Prostate gland (tissue), 2 donors: ENCODE measurements at places on chromosomes 2 and 18.

GRCh38 chr2:194464964-194465638 is 1191.9 kb upstream of the SLC39A10 start:
- DNase-seq: no peak

DNA sequence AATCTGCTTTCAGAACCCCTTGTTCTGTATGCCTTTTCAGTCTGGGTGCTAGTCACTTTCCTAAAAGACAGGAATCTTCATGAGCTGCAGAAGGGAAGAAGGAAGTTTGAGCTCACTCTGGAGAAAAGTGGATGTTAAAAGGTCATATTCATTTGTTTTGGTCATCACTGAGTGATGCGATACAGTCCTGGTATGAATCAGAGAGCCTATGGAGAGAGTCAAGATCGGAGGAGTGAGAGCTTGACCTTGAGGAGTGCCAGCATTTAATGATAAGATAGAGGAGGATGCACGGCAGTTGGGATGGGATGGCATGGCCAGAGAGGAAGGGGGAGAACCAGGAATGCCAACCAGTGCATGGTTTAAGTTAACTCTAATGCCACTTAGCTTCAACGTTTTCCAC is 19.6 kb downstream of the USP39 start:
- no peak for DNase-seq

DNA sequence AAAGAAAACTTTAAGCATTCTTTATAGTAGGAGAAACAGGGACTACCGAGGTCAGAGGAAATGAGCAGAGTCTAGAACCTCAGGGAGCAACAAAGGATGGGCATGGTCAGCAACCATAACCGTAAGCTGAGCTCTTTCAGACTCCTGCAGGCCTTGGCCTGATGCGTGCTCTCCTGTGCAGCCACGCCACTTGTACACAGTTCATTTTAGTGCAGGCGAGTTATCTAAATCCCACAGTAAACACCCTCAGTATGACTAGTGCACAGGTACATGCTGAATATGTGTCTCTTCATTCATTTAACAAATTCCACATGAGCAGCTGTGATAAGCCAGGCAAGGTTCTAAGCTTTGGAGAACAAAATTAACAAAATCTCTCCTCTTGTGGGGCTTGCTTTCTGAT is 401.2 kb upstream of the RAB12 start:
- no peak for DNase-seq

DNA sequence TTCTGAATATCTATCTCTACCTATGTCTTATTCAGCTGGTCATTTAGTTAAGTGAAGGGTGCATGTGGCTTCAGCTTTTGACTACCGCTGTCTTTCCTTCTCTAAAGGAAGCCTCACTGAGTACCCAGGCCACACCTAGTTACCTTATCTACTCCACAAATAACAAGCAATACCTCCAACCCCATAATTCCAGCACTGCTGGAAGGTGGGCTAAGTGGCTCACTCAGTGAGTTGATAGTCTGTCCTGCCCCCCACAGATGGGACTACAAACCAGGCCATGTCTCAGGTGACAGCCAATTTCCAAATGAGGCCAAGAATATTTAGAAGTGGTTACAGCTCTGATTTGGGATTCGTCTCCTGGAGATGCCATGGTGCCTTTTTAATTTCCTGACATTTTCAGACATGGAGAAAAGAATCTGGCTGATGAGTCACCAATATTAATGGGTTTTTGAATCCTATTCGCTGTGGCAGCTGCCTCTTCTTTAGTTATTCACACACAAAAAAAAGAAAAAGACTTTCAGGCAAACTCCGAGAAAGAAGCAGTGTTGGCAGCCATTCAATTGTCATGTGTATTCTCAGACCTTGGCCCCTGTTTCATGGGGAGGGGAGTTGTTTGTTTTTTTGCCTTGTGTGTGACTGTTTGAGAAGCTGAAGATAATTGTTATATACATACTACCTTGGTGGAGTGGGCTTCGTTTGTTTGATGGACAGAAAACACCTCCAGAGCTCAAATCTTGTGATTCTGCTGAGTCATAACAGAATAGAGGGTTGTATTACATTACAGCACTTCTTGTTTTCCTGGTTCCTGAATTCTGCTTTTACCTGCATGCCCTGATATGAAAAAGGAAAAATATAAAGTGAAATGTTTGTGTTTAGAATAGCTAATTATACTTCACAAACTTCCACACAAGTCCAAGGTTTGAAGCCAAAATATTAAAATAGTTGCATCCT is 64.2 kb downstream of the SCG2 start:
- DNase-seq: no peak

GRCh38 chr2:26970928-26971627 is 641 bp downstream of the MAPRE3 start:
- DNase-seq: peak; percentile 18

DNA sequence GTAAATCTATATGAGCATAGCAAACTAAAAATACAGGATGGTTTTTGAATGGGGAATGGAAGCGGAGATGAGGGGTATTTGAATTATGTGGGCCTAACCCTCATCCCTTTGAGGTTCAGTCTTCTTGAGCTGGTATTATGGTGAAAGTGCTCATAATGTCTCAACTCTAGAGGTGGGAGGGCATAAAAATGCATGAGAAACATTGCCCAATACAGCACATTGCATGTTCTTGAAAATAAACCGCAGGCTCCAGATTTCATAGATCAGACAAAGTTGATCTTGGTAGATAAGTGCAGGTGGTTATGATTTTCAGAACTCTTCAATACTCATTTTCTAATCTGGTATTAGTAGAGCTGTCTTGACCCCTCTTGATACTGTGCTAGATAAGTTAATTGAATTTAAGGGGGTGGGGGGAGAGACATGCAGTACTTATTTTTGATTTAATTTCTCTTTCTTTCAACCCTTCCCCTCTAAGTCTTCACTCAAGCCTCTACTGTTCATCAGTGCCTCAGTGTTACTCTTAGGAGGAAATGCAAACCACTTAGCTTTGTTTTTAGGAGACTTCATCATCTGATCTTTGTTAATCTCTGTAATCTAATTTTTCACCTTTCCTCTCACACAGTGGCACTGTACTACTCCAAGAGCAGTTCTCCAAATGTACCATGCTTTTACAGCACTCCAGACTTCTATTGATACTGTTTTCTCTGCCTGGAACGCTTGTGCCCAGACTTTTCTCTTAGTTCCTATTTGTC is 22.2 kb downstream of the XRCC5 start:
- no peak for DNase-seq

- DNase-seq: no peak
These were observed 399.8 kb downstream of the TXNL1 start for GRCh38 chr18:56238576-56238975.

- no peak for DNase-seq
These were observed 34.1 kb downstream of the ASAP2 start for GRCh38 chr2:9240745-9241144.

DNA sequence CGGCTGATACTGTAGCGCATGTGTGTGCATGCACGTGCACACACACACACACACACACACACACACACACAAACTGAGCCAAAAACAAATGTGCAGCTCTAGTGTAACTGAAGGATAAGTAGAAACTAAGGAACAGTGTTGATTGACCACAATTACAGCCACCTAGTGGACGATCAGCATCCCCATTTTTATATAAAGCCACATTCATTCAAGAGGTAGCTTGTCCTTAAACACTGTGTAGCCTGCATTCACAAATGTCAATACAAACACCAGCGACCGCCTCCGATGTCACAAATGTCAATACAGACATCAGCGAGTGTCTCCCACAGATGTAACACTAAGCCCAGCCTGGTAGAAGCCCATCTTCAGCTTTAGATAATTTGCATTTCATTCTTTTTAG is 167.4 kb downstream of the PTGR3 start:
- DNase-seq: no peak

DNA sequence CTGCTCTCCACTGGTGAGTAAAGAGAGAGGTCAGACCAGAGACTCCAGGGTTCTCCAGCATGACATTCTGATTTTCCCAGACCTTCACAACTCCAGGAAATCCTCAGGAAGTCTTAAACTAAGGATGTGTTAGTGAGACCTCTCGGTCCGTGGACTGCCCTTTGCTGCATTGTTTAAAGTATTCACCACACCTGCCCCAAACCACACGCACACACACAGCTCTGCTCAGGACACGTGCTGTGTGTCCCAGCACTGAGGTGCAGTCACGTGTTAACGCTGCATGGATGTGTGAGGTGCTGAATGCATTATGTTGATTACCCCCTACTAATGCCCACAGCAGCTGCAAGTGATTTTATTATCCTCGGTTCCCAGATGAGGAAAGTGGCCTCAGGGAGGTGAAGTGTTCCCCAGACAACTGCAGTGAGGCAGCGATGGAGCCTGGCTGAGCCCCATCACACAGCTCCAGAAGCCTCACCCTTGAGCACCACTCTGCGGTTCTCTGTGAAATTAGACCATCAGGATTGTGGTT is 68.4 kb downstream of the TRAPPC12 start:
- no peak for DNase-seq

DNA sequence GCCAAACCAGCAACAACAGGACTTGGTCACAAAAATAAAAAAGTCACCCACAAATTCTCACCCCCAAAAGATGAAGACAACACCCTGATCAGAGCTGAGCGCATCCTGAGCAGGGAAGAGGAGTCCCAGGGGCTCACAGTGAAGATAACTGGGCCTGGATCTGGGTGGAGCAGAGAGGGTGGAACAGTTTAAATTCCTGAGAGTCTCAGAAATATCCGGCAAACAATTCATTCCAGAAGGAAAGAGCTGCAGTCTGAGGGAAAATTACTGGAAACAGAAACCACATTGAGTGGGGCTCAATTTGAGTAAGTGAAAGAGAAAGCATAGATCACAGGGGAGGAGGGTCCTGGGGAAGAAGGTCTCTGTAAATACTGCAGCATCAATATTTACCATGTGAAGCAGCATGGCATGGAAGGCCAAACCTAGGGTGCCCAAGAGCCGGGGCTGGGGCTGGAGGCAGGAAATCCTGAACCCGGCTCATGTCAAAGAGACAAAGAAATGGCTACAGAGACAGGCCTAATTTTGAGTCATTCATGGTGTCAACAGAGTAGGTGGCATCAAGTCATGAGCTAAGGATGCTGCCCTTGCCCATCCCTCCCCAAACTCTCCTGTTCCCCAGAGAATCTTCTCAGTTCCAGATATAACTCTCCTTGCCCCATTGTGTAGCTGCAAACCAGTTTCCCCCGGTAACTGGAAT is 61.4 kb upstream of the ZBTB7C start:
- no peak for DNase-seq

- DNase-seq: peak; percentile 81
These were observed 46.8 kb downstream of the EPG5 start for GRCh38 chr18:45920367-45920766.

DNA sequence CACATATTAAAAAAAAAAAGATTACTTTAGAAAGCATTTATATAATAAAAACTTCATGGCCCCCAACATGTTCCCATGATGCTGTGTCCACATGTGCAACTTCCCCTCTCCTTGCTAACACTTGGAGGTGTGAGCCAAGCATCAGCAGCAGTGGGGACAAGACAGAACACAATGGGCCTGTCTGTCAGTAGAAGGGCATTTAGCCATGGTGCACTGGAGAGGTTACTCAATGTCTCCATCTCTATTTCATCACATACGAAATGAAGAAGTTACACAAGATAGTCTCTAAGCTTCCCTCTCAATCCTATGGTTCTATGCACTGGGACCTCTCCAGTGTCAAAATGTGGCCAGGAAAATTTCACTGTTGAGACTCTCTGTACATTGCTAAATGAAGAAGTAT is 2.5 kb downstream of the VIT start:
- no peak for DNase-seq
